ENCODE measurements at places on chromosomes 2 and 18.

- no peak for DNase-seq
These were observed 457.8 kb downstream of the EIPR1 start for GRCh38 chr2:2919574-2920365.

GRCh38 chr18:33201509-33201926 is 239.0 kb downstream of the CCDC178 start:
- peak; percentile 6 for DNase-seq

DNA sequence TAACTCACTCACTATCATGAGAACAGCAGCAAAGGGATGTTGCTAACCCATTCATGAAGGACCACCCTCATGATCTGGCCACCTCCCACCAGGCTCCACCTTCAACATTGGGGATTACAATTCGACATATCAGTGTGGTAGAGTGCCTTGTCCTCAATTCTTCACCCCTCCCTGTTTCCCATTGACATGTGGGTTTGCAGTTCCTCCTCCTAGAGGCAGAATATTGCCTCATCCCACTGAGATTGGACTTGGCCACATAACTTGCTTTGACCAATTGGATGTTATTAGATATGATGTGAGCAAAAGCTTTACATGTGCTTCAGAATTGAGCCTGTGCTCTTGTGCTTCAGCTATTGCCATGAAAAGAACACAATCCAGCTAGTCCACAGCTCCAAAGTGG is 217.0 kb upstream of the CXCR4 start:
- no peak for DNase-seq

- no peak for DNase-seq
These were observed 256.5 kb downstream of the GBX2 start for GRCh38 chr2:235911633-235912233.

GRCh38 chr2:16330982-16331381 is 334.7 kb downstream of the CYRIA start:
- no peak for DNase-seq

GRCh38 chr2:195898505-195899191 is 170.0 kb downstream of the DNAH7 start:
- DNase-seq = no peak

DNA sequence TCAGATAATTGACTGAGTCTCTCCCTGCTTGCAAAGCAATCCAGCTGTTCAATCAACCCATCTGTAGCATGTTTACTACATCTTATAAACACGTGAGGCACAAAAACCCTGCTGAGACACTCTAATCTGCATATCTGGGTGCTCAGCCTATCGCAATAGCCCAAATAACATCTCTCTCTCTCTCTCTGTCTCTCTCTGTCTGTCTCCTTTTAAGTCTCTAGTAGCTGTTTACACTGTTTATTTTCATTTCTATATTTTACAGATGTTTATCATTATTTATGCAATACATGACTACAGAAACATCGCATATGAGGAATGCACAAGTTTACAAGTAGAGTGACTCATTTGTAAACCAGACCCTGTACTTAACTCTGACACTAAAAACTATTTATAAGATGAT is 422.1 kb upstream of the DSEL start:
- DNase-seq = no peak

- no peak for DNase-seq
These were observed 118.3 kb downstream of the MAP3K20 start for GRCh38 chr2:173193925-173194324.

GRCh38 chr2:174590928-174591648 is 6.5 kb downstream of the WIPF1 start:
- no peak for DNase-seq

DNA sequence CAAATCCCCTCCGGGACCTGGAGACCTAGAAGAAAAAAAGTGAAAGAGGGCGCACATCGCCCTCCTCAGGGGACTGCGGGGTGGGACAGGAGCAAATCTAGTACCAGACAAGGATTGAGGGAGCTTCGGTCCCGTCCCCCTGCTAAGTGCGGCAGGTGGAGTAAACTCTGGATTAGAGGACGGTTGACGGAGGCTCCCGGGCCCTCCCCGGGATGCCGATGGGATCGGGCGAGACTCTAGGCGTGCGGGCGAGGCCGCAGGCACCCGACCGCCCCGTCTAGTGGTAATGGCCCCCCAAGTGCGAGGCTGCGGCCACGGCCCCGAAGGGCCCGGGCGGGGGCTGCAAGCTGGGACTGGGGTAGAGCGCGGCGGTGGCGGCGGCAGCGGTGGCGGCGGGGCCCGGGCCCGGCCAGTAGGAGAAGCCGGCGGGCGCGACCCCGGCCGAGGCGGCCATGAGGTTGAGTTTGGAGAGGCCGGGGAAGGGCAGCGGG is 3.5 kb downstream of the FEV start:
- DNase-seq = no peak

DNA sequence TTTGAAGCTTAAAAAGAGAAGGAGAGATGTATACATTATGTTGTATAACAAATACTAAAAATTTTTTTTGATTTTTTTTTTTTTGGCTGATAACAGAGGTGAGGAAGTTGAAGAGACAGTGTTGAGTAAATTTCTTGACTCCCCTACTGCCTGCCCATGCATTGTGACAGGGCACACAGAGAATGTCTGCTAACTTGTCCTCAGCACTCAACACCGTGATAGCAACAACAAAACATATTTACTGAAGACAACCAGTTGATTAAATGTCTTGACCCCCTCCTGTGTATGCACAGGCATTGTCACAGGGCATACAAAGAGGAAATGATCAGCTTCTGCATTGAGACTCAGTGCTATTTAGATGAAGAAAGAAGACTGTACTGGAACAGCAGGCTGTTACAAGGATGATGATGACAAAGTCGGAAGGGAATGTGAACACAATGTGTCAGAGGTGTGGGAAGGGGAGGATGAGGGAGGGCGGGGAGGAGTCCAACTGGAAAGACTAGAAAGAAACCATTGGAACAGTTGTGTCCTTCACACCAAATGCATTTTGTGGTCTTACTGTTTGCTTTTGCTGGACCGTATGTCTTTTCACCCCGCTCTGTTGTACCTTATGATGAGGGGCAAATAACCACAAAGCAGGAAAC is 89.5 kb downstream of the CERS6 start:
- no peak for DNase-seq

GRCh38 chr2:239298116-239298804 is 102.6 kb downstream of the HDAC4 start:
- DNase-seq = no peak

GRCh38 chr18:46261799-46262198 is 157.6 kb downstream of the HAUS1 start:
- DNase-seq = no peak

GRCh38 chr18:73270920-73271634 is 403.3 kb upstream of the NETO1 start:
- DNase-seq = no peak

- DNase-seq = peak; percentile 30
These were observed 572 bp upstream of the ZNF516 start for GRCh38 chr18:76495435-76496193.

DNA sequence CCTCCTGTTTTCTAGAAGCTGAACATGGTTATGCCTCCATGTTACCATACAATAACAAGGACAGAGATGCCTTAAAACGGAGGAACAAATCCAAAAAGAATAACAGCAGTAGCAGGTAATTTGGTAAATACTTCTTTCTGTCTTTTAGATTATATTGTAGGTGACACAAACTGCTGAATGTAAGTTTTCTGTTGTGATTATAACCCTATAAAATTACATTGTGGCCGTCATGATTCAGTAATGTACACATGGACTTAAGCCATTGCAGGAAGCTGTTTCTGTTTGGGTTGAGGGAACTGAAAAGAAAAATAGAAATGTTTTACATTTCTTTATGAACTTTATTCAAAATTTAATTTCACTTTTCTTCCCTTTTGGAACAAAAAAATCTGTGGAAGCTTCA is 1.2 kb downstream of the MXD1 start:
- DNase-seq = no peak

GRCh38 chr18:13800505-13801259 is 23.3 kb upstream of the MC5R start:
- DNase-seq = no peak

DNA sequence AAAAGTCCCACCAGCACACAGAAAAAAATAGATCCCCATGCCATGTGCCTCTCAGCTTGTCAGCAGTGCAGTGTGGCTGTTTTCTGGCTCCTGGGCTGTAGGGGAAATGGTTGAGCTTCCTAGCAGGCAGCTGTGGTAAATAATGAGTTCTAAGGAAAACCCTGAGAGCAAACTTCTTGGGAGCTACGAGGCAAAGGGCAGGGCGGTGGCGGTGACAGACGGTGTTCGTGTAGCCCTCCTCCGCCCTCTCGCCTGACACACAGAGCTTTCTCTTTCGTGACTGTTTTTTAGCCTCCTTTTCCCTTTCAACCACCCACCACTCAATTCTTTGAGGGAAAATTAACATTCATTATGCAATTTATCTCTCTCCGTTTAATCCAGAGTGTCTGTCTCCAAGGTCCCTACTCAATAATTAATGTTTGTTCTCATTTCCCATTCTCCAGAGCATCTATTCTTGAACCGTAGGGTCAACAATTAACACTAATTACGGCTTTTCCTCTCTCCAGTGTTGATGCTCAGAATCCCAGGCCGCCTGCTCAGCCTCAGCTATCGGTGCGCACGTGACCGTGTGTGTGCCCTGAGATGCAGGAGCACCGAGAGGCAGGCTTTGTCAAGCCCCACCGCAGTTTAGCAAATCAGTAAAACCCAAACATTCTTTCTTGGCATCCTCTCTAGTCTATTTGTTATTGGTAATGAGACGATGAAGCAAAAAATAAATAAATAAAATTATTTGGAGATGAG is 50.1 kb downstream of the KIAA2012 start:
- DNase-seq = no peak

DNA sequence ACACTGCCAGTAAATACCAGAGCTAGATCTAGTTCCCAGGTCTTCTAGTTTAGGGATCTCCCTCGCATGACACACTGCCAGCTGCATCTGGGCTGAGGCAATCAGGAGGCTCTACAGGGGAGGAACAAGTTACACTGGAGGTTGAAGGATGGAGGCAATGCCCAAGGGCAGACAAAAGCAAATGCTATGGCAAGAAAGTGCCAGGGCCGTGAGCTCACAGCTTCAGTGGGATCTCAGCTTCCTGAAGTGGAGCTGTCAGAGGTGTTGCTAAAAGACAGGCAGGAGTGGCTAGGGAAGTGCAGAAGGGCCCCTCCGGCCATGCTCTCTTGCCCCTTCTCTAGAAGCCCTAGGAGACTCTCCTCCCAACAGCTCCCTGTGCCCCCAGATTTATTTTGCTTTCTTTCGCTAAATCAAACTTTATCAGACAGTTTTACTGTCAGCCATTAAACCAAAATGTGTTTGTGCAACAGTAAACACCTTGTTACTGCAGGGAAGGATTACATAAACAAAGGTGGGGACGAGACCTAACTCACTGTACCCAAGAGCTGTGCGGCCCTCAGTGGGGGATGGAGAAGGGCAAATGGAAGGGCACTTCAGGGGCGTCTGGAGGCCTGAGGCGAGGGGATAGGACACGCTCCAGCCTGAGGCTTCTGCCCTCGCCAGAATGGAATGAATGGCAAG is 39.4 kb upstream of the PKDCC start:
- DNase-seq = no peak

- DNase-seq = no peak
These were observed 13.5 kb downstream of the SNED1 start for GRCh38 chr2:241011751-241012510.

- no peak for DNase-seq
These were observed 45.0 kb downstream of the RPIA start for GRCh38 chr2:88736437-88736836.

GRCh38 chr2:118843483-118844132 is 3.8 kb downstream of the EN1 start:
- no peak for DNase-seq

DNA sequence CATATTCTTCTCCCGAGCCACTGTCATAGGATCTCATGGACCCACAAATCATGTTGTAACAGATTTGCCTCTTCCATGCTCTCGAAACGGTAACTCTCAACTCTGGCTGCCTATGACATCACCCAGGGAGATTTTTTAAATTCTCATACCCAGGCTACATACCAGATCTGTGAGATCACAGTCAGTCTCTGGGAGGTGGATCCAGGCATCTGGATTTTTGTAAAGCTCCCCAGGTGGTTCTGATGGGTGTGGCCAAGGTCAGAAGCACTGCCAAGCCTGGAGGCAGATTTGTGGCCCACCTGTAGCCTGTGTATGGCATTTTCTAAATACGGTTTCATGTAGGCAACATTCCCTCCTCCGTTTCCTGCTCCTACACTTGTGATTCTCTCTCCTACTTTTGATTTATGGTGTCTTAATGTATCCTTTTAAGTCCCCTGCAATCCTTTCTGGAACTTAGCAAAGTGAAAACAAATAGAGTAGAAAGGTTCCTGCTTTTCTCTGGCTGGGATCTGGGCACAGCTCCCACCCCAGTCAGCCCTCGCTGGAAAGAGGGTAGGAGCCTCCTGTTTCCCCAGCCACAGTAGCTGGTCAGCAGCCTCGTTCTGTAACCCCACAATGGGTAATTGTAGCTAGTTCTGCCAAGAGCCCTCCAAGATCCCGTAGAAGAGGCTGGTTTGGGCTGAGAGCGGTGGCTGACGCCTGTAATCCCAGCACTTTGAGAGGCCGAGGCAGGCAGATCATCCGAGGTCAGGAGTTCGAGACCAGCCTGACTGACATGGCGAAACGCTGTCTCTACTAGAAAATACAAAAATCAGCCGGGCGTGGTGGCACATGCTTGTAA is 96.2 kb downstream of the KLHL29 start:
- no peak for DNase-seq

DNA sequence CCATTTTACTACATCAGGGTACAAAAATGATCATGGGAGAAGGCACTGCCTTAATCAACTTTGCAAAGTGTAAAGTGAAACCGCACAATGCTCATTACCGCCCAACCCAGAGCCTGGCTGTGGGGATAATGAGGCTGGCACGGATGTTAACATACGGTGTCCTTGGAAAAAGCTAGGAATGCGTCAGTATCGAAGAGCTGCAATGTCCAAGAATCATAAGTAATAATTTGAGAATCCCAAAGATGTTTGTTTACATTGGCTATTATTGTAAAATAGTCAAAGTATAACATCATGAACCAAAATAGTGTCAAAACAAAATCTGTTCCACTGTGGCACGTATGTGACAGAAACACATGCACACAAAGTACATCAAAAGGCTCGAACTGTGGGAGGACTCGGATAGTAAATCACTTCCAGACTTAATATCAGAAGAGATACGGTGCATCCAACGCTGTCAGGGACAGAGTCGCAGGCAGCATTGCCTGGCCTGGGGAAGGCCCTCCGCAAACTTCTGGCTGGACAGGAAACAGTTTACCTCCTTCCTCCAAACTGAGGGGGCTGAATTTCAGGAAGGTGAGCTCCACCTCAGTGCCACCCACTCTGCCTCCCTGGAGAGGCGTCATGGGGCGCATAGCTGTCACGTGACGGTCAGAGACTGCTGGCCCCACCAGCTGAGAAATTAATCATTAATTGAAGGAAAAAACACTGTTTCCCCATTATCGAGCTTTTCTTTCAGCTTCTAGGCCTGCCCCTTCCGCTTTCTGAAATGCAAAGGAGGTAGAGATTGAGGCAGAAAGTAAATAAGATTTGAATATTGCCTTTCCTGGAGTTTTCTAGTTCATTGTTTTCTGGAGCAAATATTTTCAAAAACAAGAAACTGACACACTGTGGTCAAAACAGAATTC is 1.8 kb upstream of the ID2 start:
- no peak for DNase-seq

GRCh38 chr18:78792736-78793135 is 186.9 kb upstream of the SALL3 start:
- no peak for DNase-seq
